ENCODE measurements at places on chromosomes 2 and 18.

GRCh38 chr2:224410946-224411561 lies 9.1 kb upstream of the FAM124B start:
- no peak overlapping the region for H3K27ac ChIP-seq
- H3K4me1 ChIP-seq, result peaks cover 4% of the 10 kb centered on the region
- no peaks in the 10 kb centered on the region for H3K36me3 ChIP-seq
- no peak overlapping the region for H3K4me3 ChIP-seq
- no peak for DNase-seq
- peaks cover 3% of the 10 kb centered on the region for H3K27me3 ChIP-seq

DNA sequence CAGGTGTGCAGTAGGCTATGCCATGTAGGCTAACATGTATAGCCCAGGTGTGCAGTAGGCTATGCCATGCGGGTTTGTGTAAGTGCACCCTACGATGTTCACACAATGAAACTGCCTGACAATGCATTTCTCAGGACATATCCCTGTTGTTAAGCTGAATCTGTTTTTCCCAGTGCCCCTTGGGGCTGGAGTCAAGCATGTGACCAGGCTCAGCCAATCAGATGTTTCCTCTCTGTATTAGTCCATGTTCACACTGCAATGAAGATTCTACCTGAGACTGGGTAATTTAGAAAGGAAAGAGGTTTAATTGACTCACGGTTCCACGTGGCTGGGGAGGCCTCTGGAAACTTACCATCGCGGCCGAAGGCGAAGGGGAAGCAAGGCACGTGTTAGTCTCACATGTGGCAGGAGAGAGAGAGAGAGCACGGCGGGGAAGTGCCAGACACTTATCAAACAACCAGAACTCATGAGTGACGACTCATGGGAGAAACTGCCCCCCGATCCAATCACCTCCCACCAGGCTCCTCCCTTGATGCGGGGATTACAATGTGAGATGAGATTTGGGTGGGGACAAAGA lies 24.2 kb downstream of the ITM2C start:
- no peak overlapping the region for H3K4me3 ChIP-seq
- DNase-seq, result no peak
- H3K4me1 ChIP-seq, result no peaks in the 10 kb centered on the region

GRCh38 chr2:173571021-173571821 lies 216.5 kb downstream of the CDCA7 start:
- H3K4me1 ChIP-seq, result peaks cover 7% of the 10 kb centered on the region
- peaks cover 3% of the 10 kb centered on the region for H3K27me3 ChIP-seq
- no peak for DNase-seq
- H3K27ac ChIP-seq, result no peak overlapping the region
- no peak overlapping the region for H3K4me3 ChIP-seq

GRCh38 chr2:102262216-102263129 lies 48.9 kb upstream of the IL1RL1 start:
- no peaks in the 10 kb centered on the region for H3K36me3 ChIP-seq
- peaks cover 3% of the 10 kb centered on the region for H3K4me1 ChIP-seq
- H3K27ac ChIP-seq, result no peak overlapping the region
- no peak overlapping the region for H3K4me3 ChIP-seq
- no peak for DNase-seq

GRCh38 chr2:134372141-134372540 lies 118.3 kb downstream of the MGAT5 start:
- no peak overlapping the region for H3K27ac ChIP-seq
- DNase-seq, result no peak
- no peaks in the 10 kb centered on the region for H3K27me3 ChIP-seq
- peaks cover 17% of the 10 kb centered on the region for H3K4me1 ChIP-seq
- H3K4me3 ChIP-seq, result no peak overlapping the region

- peaks cover 3% of the 10 kb centered on the region for H3K27me3 ChIP-seq
- peak; percentile 28 for DNase-seq
- H3K27ac ChIP-seq, result peak overlapping the region; percentile 58
- H3K4me3 ChIP-seq, result peak overlapping the region; percentile 77
These were observed 1.2 kb downstream of the BMPR2 start for GRCh38 chr2:202377207-202377761.

- H3K4me1 ChIP-seq, result no peaks in the 10 kb centered on the region
- no peak overlapping the region for H3K27ac ChIP-seq
- H3K27me3 ChIP-seq, result peaks cover 23% of the 10 kb centered on the region
- no peak for DNase-seq
These were observed 110.7 kb downstream of the SH3RF3 start for GRCh38 chr2:109239720-109240119.

- no peak for DNase-seq
- no peaks in the 10 kb centered on the region for H3K27me3 ChIP-seq
- H3K4me1 ChIP-seq, result peaks cover 44% of the 10 kb centered on the region
- H3K27ac ChIP-seq, result no peak overlapping the region
- H3K4me3 ChIP-seq, result no peak overlapping the region
- peaks cover 69% of the 10 kb centered on the region for H3K36me3 ChIP-seq
These were observed 7.0 kb downstream of the NDUFV2 start for GRCh38 chr18:9109523-9109922.

DNA sequence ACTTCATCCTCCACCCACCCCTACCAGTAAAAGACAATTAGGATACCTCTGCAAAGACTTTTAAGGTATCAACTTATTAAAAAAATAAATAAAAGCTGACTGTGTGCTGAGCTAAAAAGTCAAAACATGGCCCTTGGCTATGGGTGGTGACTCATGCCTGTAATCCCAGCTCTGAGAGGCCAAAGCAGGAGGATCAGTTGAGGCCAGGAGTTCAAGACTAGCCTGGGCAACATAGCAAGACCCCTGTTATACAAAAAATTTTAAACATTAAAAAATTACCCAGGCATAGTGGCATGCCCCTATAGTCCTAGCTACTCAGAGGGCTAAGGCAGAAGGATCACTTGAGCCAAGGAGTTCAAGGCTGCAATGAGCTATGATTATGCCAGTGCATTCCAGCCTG lies 297.4 kb upstream of the FBXO11 start:
- H3K27ac ChIP-seq, result no peak overlapping the region
- H3K36me3 ChIP-seq, result no peaks in the 10 kb centered on the region
- H3K4me1 ChIP-seq, result no peaks in the 10 kb centered on the region
- DNase-seq, result no peak
- H3K27me3 ChIP-seq, result no peaks in the 10 kb centered on the region
- no peak overlapping the region for H3K4me3 ChIP-seq

Measured in DND-41 (cell line).